Neural progenitor cell (in vitro differentiated cells): ENCODE measurements at places on chromosomes 4 and X. TPM values are rescaled to one million over a fixed set of nuclear protein-coding genes. Genes with fewer than 3 reads are reported as not detected.

- no peak for DNase-seq
Observed at GRCh38 chrX:69290292-69290691, 125.0 kb upstream of the PJA1 start.

GRCh38 chrX:150038986-150039599 is 100.8 kb upstream of the EOLA2 start:
- DNase-seq = no peak

The FABP2 gene
- total RNA-seq = not detected in 2 replicates

GRCh38 chr4:3465698-3466671 is 2.9 kb downstream of the DOK7 start:
- DNase-seq = peak; percentile 76

The PF4V1 gene
- total RNA-seq = not detected in 2 replicates

The TMEM35A gene
- total RNA-seq = 12.3 and 14.1 TPM in 2 replicates

The HEPH gene
- total RNA-seq = 112 and 168 TPM in 2 replicates

The EIF4E gene
- total RNA-seq = 249 and 340 TPM in 2 replicates

The SULT1E1 gene
- total RNA-seq = not detected in 2 replicates

- DNase-seq = no peak
Observed at GRCh38 chr4:99848591-99849001, 32.0 kb downstream of the DAPP1 start.

DNA sequence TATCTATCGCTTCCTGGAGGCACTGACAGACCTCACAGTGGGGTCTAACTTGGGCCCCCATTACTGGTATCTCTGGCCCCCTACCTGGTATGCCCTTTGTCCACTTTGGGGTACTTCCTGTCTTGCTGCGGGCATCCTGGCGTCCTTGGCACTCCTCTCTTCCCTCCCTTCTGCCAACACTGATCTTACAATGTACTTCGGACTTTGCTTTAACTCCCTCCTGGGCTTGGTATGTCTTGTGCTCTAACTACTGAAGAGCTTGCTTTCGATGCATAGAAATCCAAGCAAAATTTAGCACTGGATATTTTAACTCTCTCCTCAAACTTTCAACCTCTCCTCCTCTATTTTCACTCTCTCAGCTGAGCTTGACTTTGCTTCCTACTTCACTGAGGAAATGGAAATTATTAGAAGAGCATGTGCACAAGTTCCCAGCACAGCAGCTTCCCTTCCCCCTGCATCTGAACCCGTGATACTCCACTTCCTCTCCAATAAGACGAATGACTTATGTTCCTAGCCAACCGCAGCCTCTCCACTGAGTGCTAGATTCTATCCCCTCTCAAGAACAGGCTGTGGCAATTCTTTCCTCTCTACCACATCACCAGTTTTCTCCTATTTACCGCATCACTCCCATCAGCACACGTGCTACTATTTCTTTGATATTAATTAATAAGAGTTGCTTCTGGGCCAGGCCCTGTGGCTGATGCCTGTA is 52.9 kb downstream of the SUPT20HL2 start:
- no peak for DNase-seq

DNA sequence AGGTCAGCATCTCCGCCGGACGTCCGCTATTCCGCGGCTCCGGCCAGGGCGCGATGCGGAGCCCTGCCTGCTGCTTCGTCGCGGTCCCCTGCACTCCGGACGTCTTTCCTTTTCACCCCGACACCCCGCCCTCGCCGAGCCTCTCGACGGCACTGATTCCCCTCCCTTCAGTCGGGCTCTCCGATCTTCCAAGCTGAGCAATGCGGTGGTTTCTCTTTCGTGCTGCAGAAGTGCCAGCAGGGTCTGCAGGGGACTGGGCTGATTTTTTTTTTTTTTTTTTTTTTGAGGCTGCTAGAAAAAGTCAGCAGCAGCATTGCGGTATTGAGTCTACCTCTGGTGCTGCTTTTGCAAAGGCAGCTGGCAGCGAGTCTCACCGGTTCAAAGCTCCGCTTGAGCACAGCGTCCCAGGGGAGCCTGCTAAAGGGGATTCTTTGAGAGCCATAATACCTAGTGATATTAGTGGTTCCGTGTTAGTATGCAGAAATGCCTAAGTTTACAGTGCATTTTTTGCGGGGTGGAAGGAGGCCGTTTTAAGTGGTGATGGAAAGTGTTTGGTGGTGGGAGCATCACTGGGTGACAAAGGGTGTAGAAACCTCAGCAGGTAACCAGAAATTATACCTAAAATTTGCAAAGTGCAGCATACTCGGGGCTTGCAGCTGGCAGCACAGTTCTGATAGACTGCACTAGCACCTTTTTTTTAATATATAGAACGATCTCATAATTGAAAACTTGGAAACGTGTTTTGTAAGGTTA is 969 bp downstream of the STIM2 start:
- peak; percentile 87 for DNase-seq

The PAGE4 gene
- not detected in 2 replicates for total RNA-seq

The SPANXD gene
- total RNA-seq = not detected in 2 replicates

The RBM46 gene
- 0.07 and 0.09 TPM in 2 replicates for total RNA-seq

DNA sequence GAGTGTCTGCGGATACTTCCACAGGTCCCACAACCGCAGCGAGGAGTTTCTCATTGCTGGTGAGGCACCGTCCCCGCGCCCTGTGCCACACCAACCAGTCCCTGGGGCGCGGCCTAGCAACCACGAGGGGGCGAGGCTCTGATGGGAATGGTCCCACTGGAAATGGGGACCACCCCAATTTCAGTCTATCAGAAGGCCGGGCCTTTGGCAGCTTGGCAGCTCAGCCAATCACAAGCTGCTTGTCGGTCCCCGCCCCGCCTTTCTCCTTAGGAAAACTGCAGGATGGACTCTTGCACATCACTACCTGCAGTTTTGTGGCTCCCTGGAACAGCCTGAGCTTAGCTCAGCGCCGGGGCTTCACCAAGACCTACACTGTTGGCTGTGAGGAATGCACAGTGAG is 3.0 kb downstream of the TIMP1 start:
- DNase-seq = no peak

DNA sequence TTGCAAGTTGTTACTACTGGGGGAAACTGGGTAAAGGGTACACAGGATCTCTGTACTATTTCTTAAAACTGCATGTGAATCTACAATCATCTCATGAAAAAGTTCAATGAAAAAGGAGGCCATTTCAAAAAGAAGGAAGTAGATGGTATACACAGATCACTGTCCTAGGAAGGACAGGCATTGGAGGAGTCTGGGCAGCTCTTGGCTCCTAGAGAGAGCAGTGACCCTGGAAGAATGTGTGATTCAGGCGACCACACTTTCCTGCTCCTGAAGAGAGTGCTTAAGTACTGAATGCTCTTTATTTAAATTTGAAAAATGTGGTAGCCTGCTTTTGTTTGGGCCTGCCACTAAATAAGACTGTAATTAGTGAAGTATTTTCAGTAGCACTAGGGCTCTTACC is 318.1 kb upstream of the CASK start:
- no peak for DNase-seq

DNA sequence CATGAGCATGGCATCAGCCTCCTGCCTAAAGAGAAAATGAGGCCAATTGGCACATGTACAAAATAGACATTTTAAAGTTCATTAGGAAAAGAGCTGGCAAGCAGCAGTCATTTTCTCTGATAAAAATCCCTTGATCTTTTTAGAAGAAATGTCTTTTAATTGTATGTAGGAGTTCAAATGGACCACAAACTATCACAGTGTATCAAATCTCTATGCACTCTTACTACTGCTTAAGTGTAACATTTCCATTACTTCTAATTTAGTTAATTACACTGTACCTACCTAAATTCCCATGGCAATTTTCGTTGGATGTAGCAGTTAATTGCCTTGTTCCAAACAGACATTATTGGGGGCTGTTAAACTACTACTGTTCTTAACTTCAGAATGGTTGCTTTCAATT is 233.7 kb upstream of the TECRL start:
- no peak for DNase-seq
